ENCODE measurements at places on chromosomes 3 and 15.

DNA sequence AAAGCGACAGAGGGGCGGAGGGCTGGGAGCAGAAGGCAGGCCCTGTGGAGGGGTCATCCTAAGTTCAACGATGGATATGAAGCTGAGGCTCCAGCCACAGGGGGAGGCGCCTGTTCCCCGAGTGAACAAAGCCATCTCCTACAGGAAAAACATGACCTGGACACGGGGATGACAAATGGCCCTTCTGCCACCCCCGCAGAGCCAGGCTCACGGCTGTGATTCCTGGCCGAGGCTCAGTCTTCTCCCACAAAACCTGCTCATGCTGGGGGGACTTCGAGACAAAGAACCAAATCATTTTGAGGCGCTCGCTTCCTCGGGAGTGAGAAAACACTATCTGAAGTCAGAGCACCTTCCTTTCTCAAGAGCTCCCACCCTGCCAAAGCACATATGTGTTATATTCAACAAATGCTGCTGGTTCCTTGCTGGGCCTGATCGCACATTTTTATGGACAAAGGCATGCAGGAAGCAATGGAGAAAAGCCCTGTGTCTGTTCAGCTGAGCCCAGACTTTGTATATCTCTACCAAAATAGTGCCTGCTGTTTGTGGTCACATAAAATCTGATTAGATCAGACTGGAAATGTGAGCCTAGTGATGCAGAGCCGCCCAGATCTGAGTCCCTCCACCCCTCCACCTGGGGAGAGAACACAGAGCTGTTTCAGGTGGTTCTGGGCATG lies 5.6 kb downstream of the RBP1 start:
- no peak for DNase-seq

GRCh38 chr15:68311464-68311835 lies 33.9 kb downstream of the FEM1B start:
- no peak for DNase-seq

DNA sequence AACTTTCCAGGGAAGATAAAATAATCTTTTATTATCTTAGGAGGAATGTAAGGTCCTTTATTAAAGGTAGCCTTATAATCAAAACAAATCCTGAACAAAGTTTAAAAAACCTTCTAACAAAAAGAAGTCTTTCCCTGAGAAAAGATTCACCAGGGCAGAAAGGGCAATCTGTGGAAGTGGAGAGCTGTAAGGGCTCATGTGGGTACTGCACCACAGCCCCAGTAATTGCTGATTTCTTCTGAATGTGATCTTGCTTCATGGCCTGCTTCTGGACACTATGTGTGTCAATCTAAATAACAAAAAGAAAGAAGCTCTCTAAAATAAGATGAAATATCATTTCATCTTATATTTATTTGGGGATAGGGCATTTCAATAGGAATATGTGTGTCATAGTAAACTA lies 1501.6 kb downstream of the OTOL1 start:
- DNase-seq = no peak

- no peak for DNase-seq
Observed at GRCh38 chr3:109072194-109072593, 45.7 kb downstream of the MORC1 start.

GRCh38 chr3:184745526-184745925 lies 33.7 kb upstream of the MAGEF1 start:
- no peak for DNase-seq

GRCh38 chr3:34005886-34006285 lies 207.5 kb downstream of the PDCD6IP start:
- DNase-seq = no peak

GRCh38 chr3:159922193-159922840 lies 66.3 kb upstream of the IL12A start:
- DNase-seq = no peak

DNA sequence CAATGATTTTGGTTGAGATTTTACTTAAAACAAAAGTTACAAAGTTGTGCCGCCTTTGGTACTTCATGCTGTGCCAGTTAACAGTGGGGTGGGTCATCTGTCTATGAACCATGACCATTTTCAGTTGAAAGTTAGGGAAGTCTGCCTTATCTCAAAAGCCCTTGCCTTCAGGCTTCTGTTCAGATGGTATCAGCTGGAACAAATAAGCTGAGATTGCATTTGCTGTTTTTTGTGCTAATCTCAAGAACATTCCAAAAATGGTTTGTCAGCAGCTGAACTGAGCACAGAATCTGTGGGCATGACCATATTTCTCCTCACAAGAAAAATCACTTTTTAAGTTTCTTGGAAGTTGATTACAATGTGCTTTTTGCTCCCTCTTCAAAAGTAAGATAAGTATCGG lies 142.3 kb downstream of the IL5RA start:
- DNase-seq = no peak

DNA sequence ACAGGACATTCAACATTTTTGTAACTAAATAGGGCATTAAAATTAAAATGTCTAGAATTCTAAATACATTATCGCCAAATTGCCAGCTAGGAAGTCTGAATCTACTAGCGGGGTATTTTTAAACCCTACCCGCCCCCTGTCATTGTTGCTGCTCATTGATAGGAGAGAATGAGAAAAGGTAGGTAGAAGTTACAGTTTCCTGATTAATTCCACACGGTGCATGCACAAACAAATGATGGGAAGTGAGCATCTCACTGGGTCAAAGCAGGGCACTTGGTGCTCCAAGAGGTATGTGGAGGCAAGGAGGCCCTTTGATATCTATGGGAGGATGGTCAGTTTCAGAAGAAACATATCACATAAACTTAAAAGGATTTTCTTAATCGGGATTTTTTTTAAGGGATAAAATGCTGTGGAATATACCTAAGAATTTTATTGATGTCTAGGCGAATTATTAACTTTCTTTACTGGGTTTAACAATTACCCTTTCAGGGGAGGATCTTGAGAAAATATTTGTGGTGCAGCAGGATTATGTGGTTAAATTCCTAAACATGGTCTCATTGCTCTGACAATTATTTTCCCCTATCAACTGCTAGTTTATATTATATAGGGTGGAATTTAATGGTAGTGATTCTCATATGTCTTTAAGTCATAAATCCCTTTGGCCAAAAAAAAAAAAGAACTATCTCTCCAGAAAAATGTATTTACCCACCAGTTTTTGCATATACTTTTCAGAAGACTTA lies 236.0 kb upstream of the GOLGA6L4 start:
- DNase-seq = no peak

- no peak for DNase-seq
Observed at GRCh38 chr15:97566961-97567360, 393.5 kb upstream of the ARRDC4 start.

- no peak for DNase-seq
Observed at GRCh38 chr15:47861111-47861903, 144.0 kb downstream of the SEMA6D start.

DNA sequence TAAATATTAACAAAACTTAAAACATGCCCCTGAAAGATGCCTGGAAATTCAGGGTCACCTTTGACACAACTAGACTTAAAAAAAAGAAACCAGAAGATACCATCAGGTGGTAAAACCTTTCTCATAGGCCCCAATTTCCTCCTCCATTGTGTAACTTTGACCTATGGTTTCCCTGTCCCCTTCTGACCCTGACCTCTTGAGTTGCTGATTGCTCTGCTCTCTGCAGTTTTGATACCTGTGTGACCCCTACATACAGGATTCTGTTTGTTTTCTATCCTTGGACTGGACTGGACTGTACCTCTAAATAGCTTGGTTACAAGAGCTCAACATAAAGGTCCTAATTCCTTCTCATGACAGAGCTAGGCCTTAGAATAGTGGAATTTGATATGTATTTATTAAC lies 220.6 kb downstream of the ZIC4 start:
- DNase-seq = no peak

DNA sequence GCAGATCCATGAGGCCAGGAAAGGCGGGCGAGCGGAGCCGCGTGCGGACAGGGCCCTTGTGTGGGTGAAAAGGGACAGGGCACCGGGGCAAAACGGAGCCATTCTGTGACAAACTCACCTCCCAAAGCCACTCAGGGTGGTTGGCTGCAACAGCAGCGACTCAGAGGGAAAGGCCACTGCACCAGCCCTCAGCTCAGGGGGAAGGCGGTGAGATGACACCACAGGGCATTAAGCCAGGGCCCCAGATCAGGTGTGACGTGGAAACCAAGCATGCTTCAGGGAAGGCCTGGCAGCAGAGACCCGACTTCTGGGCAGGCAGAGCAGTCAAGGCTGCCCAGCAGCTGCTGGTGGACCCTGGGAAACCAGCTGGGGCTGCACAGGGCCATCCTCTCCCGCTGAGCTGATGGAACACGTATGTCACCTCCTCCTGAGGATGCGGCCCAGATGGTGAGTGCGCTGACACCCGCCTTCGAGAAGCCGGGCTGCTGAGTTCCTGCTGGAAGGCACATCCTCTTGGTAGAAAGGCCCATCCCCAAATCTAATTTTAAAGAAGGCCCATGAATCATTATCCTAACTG lies 82.3 kb downstream of the CHSY1 start:
- DNase-seq = no peak
